ENCODE measurements at places on chromosomes 6 and 20.
A peak's percentile ranks its signal among the peaks of the same experiment; 100 is the strongest.

GRCh38 chr6:53889365-53889764 lies 94.6 kb downstream of the LRRC1 start:
- DNase-seq = no peak
- no peaks in the 10 kb centered on the region for H3K27me3 ChIP-seq
- no peak overlapping the region for H3K4me3 ChIP-seq
- no peak overlapping the region for H3K27ac ChIP-seq
- H3K4me1 ChIP-seq = no peaks in the 10 kb centered on the region

DNA sequence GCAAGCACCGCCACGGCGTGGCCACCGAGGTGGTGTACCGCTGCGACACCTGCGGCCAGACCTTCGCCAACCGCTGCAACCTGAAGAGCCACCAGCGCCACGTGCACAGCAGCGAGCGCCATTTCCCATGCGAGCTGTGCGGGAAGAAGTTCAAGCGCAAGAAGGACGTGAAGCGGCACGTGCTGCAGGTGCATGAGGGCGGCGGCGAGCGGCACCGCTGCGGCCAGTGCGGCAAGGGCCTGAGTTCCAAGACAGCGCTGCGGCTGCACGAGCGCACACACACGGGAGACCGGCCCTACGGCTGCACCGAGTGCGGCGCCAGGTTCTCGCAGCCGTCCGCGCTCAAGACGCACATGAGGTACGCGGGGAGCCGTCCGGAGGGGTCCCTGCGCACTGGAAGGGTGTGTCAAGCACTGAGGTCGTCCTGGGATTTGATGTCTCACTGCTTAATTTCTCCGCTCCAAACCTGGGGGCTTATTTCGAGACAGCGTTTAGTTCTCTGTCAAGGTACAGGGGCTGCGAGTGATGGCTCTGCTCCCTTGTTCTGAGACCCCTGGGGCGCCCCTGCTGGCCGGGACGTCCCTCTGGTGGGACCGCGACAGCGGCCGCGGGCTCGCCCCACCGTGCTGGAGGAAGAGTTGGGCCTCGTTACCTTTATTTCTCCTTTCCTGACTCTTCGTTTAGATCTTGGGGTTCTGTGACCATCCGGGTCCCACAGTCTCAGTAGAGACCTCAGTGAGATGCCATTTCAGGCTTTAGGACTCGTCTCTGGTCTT lies 3.6 kb downstream of the GZF1 start:
- peaks cover 22% of the 10 kb centered on the region for H3K36me3 ChIP-seq
- DNase-seq = no peak
- no peaks in the 10 kb centered on the region for H3K27me3 ChIP-seq
- no peak overlapping the region for H3K4me3 ChIP-seq

GRCh38 chr6:139064981-139065665 lies 36.6 kb downstream of the ABRACL start:
- no peaks in the 10 kb centered on the region for H3K36me3 ChIP-seq
- peaks cover 2% of the 10 kb centered on the region for H3K27me3 ChIP-seq
- no peak for DNase-seq
- H3K4me3 ChIP-seq = no peak overlapping the region
- no peak overlapping the region for H3K27ac ChIP-seq

GRCh38 chr6:74973591-74973990 lies 232.3 kb downstream of the COL12A1 start:
- no peak for DNase-seq
- no peaks in the 10 kb centered on the region for H3K27me3 ChIP-seq
- H3K36me3 ChIP-seq = no peaks in the 10 kb centered on the region
- no peaks in the 10 kb centered on the region for H3K4me1 ChIP-seq
- H3K4me3 ChIP-seq = no peak overlapping the region

GRCh38 chr6:27250277-27251111 lies 3.0 kb downstream of the PRSS16 start:
- no peaks in the 10 kb centered on the region for H3K4me1 ChIP-seq
- peak overlapping the region; percentile 35 for H3K27ac ChIP-seq
- peaks cover 8% of the 10 kb centered on the region for H3K27me3 ChIP-seq
- peak overlapping the region; percentile 90 for H3K4me3 ChIP-seq
- DNase-seq = no peak
- no peaks in the 10 kb centered on the region for H3K36me3 ChIP-seq
